Stimulated activated CD4-positive, alpha-beta T cell treated with anti-CD3 and anti-CD28 coated beads, Interleukin-1b, Interleukin-23, amount 100 ng/mL, for 24 hours (primary cell): ENCODE measurements at places on chromosomes 7 and 10.

DNA sequence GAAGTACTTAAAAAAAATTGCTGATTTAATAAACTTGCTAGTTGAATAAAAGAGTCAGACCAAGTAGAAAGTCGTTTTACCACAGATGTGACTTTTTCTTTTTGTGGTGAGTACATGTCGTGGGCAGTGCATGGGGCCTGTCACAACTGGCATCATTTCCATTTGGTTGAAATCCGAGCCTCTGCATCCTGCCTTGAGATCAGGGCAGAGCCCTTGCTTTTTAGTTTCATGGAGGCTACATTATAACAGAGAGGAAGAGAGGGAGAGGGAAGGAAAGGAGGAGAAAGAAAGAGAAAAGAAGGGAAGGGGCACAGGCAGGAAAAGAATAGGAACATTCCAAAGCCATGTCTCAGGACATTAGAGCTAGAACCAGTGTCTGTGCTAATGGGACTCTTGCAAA, 20.4 kb upstream of the INSYN2A start:
- no peak for DNase-seq

DNA sequence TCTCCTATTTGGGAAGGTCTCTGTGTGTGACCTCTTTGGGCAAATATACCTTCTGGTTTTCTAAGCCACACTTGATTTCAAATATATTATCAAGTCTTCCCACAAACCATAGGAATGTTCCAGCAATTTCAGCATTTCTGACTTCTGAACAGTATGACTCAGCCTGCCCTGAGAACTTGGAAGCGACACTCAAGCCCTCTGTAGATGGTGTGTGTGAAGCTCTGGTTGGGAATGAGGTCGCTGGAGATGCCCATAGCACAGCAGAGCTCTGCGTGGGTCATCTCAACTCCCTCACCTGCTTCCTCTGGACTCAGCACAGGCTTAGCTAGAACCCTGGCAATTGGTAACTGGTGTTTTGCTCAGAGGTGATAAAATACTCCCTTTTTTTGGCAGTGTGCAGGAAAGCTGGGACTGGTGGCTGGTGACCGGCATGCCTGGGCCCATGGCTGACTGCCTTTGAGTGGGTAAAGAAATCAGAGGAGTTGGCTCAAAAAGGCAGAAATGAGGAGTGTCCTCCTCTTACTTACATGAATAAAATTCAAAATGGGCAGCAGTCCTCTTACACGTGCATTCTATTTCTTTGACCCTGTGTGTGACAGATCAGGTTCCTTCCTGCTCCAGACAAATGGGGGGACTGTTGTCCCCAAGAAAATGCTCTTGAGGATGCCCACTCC, 87.5 kb upstream of the NRP1 start:
- no peak for DNase-seq

GRCh38 chr7:95980167-95980566, 207.8 kb downstream of the DYNC1I1 start:
- DNase-seq: no peak

- no peak for DNase-seq
These were observed 10.2 kb downstream of the PLEKHA8 start for GRCh38 chr7:30038196-30038980.

- no peak for DNase-seq
These were observed 65.6 kb downstream of the SLC29A4 start for GRCh38 chr7:5348134-5349004.

DNA sequence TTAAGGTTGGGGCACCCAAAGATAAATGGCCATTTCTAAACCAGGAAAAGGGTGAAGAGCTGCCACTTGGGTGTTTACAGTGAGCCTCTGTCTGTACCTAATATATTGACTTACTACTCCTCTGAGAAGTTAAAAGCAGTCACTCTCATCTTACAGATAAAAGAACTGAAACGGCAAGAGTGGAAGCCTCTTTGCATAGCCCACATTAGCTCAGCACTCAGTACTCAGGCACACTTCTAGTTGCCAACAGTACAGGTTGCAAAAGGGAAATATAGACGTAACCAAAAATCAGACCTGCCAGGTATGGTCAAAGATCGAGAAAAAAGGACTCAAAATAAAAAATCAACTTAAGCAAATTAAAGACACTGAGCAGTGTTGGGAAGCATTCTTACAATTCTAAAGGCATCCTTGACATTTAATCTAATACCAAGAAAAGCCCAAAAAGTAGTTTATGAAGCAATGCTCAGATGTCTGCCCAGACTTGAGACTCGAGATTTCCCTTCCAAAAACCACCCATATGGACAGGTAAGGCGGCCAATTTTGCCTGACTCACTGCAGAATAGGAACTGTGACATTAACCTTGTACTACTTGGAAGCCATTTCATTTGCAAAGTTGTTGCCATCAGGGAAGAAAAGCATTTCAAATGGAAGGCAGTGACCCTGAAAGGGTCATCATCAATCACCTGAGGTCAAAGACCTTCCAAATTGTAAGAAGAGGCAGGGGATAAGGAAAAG, 139.3 kb downstream of the SLC25A13 start:
- DNase-seq: no peak
